ENCODE measurements at places on chromosomes 5 and 9.
A peak's percentile ranks its signal among the peaks of the same experiment; 100 is the strongest.

GRCh38 chr5:65481635-65482295 is at the start of gene ADAMTS6:
ADAMTS6 (minus strand) TSS chr5:65481920; CDS start chr5:65473673, 8,247 bp downstream.
- peak; percentile 90 for DNase-seq

- DNase-seq: no peak
Measured at GRCh38 chr5:81837667-81838306, 86.9 kb upstream of the SSBP2 start.

GRCh38 chr5:963673-964531 is 44.7 kb upstream of the NKD2 start:
- peak; percentile 64 for DNase-seq

- DNase-seq: no peak
Measured at GRCh38 chr9:98977813-98978212, 34.1 kb downstream of the COL15A1 start.

DNA sequence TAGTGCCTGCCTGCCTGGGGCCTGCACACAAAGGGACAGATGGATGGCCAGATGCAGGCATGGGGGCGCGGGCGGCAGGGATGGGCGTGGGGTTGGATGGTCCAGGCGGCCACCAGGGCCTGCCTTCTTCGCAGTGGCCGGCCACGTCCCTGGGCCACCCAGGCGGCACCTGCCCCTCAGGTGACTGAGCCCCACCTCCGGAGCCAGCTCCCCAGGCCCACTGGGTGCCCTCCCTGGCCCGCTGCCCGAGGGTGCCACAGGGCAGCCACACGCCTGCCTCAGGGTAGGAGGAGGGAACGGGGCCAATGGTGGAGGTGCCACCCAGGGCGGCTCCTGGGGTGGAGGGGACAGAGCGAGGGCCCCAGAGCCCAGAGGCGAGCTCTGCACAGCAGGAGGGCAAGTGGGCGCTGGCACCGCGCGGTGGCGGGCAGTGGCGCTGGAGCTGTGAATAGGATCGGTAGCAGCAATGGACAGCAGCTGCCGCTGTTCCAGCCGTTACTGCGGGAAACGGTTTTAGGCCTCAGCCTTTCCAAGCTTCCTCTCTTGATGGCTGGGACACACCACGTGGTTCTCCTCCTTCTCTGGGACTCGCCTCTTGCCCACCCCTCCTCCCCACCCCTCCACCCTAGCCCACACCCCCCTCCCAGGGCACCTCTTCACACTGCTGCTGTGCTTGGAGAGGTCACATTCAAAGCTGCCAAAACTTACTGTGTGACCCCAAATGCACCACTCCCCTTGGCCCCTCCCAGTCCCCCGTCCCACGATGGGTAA is 19.1 kb downstream of the LHX3 start:
- no peak for DNase-seq

GRCh38 chr9:98709968-98710965 is 1.5 kb upstream of the GABBR2 start:
- no peak for DNase-seq

Data from stimulated activated CD4-positive, alpha-beta T cell treated with anti-CD3 and anti-CD28 coated beads, Interleukin-15, amount 100 ng/mL, for 24 hours (primary cell).